Articular chondrocyte of knee joint (primary cell): ENCODE measurements at places on chromosomes 5 and 9. TPM values are rescaled to one million over a fixed set of nuclear protein-coding genes. Genes with fewer than 3 reads are reported as not detected.

CCL21 gene
- total RNA-seq, result not detected in 2 replicates

COL5A1 gene
- 401 and 437 TPM in 2 replicates for total RNA-seq

BAG1 gene
- total RNA-seq, result 56.9 and 62.2 TPM in 2 replicates

IFNA2 gene
- 0.11 TPM in 1 of 2 replicates, not detected in the other for total RNA-seq

GHR gene
- 8.8 and 10.8 TPM in 2 replicates for total RNA-seq

ADAMTS12 gene
- 5.9 and 6.1 TPM in 2 replicates for total RNA-seq

SNCAIP gene
- total RNA-seq, result 1.0 and 1.3 TPM in 2 replicates

TSSK1B gene
- total RNA-seq, result 0.43 and 0.52 TPM in 2 replicates

FBP2 gene
- not detected in 2 replicates for total RNA-seq

BTNL9 gene
- total RNA-seq, result not detected in 2 replicates

FLT4 gene
- 0.13 TPM in 1 of 2 replicates, not detected in the other for total RNA-seq

NPR3 gene
- total RNA-seq, result 82.1 and 154 TPM in 2 replicates

PCDHAC2 gene
- total RNA-seq, result 0.13 and 0.22 TPM in 2 replicates

LAMC3 gene
- total RNA-seq, result under 0.01 TPM in 2 replicates

PNPLA7 gene
- total RNA-seq, result 2.6 and 3.0 TPM in 2 replicates

ABCA1 gene
- 55.0 and 67.4 TPM in 2 replicates for total RNA-seq

CNTNAP3 gene
- total RNA-seq, result 0.39 and 1.2 TPM in 2 replicates

TAF1L gene
- total RNA-seq, result under 0.01 TPM in 2 replicates

MCIDAS gene
- total RNA-seq, result 0.22 and 0.39 TPM in 2 replicates

PCDHB3 gene
- 0.97 and 1.0 TPM in 2 replicates for total RNA-seq

GPR21 gene
- 2.4 and 3.6 TPM in 2 replicates for total RNA-seq

CNOT6 gene
- 9.6 and 10.5 TPM in 2 replicates for total RNA-seq

GFI1B gene
- 0.11 TPM in 1 of 2 replicates, not detected in the other for total RNA-seq

OR1Q1 gene
- total RNA-seq, result not detected in 2 replicates

FAM221B gene
- total RNA-seq, result not detected in 2 replicates

LURAP1L gene
- 6.9 and 11.7 TPM in 2 replicates for total RNA-seq

CARD9 gene
- 1.5 and 2.9 TPM in 2 replicates for total RNA-seq
